ENCODE measurements at places on chromosomes 11 and 22.

DNA sequence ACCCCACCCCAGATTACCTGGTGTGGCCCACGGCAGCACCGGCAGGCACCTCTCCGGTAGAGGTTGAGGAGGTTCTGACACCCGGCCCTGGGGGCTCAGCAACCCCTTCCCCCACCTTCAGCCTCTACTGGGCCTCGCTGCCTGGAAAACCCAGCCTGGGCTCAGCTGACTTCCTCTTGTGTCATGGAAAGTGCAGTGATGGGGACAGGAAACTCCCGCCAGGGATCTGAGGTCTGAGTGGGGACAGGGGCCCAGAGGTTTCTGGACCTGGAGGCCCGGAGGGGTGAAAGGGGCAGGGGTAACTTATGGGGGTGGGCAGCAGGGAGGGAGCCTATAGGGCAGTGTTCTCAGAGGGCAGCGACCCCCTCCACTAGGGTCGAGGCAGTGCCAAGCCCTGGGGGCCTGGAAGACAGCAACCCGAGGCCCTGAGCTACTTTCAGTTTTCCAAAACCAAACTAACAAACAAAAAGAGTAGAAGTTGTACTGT, 10.0 kb upstream of the CD5 start:
- DNase-seq: peak; percentile 72

DNA sequence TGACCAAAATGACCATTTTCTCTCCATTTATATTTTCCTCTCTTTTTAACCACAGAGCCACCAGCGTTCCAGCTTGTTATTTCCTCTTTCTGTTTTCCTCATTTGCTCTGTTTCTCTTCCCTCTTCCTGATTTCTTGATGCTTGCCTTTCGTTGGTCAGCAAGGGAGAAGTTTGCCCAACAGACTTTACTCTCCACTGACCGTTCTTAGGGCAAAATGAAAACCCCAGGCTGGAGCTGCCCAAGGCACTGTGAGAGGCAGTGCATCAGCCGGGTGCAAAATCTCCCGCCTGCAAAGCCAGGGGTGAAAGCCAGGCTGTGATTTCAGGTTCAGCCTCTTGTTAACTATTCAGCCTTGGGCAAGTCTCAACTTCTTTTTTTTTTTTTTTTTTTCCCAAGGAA, 26.1 kb upstream of the APLP2 start:
- DNase-seq: no peak

- DNase-seq: no peak
Measured at GRCh38 chr22:27259433-27259832, 542.1 kb downstream of the MN1 start.

DNA sequence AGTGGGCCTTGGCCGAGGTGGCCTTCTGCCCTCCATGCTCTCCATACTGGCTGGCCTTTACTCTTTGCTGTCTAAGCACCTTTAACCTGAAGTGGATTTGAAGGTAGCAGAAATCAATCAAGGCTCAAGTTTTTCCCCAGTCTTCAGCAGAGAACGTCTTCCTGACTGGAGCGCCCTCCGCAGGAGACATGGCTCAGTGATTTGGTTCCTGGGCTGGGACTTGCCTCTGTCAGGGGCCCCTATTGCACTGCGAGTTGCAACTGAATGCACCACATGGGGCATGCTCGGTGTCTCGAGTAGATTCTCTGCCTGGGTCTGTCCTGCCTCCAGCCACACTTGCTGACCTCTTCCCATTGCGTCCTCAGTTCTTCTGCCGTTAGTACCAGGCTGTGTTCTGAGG, 79.6 kb downstream of the BMAL1 start:
- DNase-seq: no peak

DNA sequence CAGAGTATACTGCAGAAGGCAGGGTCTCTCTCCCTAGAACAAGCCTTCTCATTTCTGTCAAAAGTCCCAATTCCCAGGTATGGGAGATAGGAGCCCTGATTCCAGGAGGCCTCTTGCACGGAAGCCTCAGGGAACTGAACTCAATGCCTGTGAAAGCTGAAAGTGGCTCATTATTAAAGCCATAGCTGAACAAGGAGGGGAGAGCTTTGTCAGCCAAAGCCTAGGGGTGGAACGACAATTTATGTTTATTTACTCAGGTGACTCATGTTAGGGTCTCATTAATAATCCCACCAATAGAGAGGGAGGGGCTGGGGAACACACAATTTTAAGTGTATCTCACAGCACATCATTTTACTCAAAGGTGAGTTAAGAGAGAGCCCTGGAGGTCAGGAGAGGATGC, 44.9 kb downstream of the DSCAML1 start:
- DNase-seq: no peak

DNA sequence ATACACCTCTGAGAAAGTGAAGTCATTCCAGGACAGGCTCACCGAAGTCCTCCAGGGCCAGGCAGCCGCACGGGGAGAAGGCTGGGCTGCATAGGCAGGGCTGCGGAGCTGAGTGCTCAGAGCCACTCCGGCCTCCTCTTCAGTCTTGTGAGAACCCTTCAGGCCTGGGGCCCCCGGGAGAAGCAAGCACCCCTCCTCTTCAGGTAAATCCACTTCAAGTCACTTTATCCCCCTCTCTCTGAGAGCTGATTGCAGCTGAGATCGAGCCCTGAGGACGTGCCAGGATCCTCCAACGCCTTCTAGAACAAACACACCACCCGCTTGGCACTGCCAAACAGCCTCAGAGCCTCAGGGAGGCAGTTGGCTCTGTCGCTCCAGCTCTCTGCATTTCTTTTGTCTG, 1526.3 kb downstream of the BRD1 start:
- no peak for DNase-seq

- DNase-seq: no peak
Measured at GRCh38 chr11:131195661-131196517, 174.5 kb upstream of the NTM start.

DNA sequence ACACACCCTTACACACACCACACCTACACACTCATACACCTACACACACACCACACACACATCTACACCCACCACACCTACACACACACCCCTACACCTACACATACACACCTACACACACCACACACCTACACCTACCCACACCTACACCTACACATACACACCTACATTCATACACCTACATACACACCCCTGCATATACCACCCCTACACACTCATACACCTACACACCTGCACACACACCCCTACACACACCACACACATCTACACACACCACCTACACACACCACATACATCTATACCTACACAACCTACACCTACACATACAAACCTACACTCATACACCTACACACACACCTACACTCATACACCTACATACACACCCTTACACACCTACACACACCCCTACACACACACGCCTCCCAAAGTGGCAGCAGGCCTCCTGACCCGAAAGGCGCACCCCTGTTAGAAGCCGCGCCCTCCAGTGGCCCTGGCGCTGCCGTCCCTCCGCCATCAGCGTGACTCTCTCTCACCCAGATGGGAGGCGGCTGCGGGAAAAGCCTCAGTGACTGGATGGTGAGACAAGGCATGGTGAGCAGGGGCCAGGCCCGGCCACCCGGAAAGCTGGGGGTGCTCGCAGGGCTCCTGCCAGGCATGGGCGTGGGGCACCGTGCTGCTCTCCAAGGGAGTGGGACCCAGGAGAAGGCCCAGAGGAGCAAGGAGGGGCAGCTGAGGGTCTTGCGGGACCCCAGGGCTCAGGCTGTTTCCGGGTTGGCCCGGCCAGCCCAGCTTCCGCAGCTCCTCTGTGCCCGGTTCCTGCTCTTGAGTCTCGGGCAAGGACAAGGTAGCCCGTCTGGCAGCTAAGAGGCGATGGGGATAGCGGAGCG, 37.0 kb upstream of the HMOX1 start:
- no peak for DNase-seq

GRCh38 chr22:34998921-34999320, 67.0 kb upstream of the ISX start:
- DNase-seq: no peak

DNA sequence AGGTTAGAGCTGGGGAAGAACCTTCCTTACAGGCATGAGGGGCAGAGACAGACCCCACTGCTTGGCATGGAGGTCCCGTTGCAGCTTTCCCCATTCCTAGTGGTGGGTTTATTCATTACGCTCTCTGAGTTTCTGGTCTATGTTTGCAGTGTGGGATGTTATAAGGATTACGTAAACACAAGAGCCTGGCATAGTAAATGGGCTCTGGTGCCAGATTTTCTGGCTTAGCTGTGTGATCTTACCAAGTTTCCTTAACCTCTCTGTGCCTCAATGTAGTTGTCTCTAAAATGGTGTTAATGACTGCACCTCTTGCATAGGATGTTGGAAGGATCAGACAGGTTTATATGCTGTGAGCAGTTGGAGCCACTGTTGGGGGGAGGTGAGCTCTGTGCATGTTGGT, 15.1 kb downstream of the DTX4 start:
- DNase-seq: no peak

GRCh38 chr11:86625544-86625943, 46.9 kb downstream of the ME3 start:
- DNase-seq: no peak

GRCh38 chr11:31419138-31419537, 49.5 kb downstream of the DNAJC24 start:
- no peak for DNase-seq

- DNase-seq: no peak
Measured at GRCh38 chr22:47094861-47095330, 332.4 kb downstream of the TBC1D22A start.

DNA sequence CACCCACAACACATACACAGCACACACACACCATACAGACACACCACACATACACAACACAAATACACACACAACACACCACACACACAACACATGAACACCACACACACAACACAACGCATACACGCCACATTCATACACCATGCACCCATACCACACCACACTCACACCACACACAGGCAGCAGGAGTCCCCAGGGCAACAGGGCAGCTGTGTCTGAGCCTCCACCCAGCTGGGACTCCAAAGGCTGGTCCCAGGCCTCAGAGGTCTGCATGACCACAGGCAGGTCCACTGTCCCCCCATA, 3.3 kb upstream of the WNT7B start:
- DNase-seq: no peak

DNA sequence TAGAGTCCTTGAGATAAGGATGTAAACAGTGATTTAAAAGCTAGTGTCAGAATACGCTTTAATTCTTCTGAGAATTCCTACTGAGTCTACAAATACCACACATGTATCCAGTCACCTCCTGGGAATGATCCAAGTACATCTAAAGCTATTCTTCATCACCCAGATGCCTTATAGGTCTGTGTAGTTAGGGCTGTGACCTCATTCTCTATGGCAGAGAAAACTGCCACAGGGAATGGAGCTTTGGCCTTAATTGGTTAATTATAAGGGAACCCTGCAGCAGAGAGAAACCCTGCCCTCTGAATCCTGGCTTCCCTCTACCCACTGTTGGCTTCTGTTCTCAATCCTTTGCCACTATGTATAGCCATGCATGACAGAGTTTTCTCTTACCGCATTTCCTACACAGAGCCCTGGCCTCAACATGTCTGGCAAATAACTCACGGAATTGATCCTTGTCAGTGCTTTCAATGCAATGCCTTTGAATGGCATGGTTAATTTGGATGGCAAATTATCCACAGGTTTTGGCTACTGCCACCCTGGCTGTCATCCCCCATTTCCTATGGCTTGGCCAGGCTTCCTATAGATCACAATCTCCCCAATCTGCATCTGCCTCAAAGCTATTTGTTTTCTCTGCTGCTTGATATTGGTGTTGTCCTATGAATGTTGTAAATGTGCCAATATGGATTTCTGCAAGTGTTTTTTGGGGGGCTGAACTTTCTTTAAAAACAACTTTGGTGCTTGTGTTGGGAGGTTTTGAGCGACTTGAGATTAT, 2.9 kb downstream of the DIXDC1 start:
- no peak for DNase-seq

- no peak for DNase-seq
Measured at GRCh38 chr11:45385423-45385822, 99.3 kb upstream of the SYT13 start.

DNA sequence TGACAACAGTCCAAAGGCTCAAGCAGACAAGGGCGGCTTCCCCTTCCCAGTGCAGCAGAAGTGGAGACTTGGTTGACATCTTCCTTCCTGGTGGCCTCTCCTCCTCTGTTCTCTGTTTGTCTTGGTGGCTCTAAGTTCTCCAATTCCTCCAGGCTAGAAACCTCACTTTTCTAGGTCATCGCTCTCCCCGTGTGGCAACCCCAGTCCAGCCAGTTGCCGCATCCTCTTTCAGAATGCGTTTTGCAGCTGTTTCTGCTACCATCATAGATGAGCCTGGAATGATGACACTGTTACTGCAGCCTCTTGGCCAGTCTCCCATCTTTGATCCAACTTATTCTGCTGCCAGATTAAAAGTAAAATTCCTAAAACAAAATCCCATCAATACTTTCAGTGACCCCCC, 201.5 kb downstream of the TRIM29 start:
- DNase-seq: no peak

DNA sequence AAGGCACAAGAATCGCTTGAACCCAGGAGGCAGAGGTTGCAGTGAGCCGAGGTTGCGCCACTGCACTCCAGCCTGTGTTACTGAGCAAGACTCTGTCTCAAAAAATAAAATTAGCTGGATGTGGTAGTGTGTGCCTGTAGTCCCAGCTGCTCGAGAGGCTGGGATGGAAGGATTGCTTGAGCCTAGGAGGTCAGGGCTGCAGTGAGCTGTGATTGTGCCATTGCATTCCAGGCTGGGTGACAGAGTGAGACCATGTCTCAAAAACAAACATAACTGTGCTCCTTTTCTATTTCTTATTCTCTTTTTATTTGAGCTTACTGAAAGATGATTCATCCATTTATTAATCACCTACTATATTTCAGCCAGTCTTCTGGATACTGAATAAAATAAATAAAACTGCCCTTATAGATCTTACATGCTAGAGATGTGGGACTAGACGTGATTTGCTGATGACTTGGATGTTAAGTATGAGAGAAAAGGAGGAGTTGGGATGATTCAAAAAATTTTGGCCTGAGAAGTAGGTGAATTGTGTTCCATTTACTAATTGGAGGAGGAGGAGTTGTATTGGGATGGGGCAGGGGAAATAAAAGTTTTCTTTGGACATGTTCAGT, 18.0 kb downstream of the PAAF1 start:
- DNase-seq: no peak

DNA sequence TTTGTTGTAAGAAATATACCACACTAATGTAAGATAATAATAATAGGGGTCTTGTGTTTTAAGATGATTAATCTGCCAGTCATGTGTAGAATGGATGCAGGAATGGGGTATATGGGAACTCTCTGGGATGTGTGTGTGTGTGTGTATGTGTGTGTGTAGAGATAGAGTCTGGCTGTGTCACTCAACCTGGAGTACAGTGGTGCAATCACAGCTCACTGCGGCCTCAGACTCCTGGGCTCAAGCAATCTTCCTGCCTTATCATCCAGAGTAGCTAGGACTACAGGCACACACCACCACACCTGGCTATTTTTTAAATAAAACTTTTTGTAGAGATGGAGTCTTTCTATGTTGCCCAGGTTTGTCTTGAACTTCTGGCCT, 11.5 kb upstream of the PANX1 start:
- DNase-seq: no peak

DNA sequence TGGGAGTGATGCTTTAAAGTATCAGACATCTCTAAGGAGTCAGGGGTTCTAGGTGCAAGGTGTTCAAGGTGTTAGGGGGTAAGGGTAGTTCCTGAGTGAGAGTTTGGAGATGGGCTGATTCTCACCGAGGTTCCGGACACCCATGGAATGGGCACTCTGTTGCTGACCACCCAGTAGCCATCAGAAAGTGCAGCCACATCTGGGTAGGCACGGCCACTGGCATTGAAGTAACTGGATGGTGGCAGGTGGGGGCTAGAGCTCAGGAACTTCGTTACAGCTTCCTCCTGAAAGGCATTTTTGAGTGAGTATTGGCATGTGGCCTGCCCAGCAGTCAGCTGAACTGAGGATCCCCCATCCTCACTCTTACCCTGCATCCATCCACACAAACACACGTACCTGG, 3.0 kb upstream of the TAF10 start:
- DNase-seq: no peak

Data from stimulated activated CD4-positive, alpha-beta T cell treated with anti-CD3 and anti-CD28 coated beads, Interleukin-4, amount 100 ng/mL, for 24 hours (primary cell).